Posterior vena cava (tissue), 2 donors: ENCODE measurements at places on chromosomes 4 and X. TPM values are rescaled to one million over a fixed set of nuclear protein-coding genes. Genes with fewer than 3 reads are reported as not detected.

DNA sequence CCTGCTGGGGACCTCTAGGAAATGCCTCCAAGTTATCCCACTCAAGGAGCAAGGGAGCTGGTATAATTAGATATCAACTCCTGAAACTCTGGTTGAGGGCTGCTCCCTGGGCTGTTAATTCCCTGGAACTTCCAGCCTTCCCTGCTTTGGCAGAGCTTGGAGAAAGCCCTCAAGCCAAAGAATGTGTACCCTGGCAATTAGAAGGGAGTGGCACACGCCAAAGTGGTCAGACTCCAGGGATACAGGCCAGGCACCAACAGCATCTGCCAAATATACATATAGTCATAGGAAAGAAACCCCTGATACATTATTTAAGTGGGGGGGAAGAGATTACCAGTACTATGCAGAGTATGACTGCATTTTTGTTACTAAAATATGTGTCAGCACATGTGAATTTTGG, 616.8 kb downstream of the BCOR start:
- DNase-seq: no peak

- no peak for DNase-seq
These were observed 12.8 kb downstream of the APLN start for GRCh38 chrX:129641941-129642340.

DNA sequence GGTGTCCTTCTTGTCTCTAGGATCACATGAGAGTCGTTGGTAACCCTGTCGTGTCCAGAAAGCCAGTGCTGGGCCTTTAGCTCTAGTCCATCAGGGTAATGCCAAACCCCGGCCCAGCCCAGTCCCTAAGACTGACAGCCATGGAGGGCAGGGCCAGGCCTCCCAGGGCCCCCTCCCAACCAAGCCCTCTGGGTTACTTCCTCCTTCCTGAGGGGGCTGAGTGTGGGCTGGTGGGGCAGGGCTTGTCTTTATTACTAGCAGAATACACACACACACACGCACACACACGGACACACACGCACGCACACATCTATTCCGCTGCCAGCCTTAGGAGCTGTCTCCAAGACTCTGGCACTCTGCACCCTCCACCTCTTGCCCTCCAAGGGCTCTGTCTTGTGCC, 35.6 kb upstream of the CDKN2AIP start:
- no peak for DNase-seq

DNA sequence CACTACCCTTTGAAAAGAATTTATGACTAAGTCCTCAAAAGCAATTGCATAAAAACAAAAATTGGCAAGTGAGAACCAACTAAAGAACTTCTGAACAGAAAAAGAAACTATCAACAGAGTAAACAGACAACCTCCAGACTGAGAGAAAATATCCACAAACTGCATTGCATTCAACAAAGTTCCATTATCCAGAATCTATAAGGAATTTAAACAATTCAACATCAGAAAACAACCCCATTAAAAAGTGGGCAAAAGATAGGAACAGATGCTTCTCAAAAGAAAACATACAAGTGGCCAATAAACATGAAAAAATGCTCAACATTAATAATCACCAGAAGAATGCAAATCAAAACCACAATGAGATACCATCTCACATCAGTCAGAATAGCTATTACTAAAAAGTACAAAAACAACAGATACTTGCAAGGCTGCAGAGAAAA, 130.2 kb downstream of the GASK1B start:
- DNase-seq: no peak

DNA sequence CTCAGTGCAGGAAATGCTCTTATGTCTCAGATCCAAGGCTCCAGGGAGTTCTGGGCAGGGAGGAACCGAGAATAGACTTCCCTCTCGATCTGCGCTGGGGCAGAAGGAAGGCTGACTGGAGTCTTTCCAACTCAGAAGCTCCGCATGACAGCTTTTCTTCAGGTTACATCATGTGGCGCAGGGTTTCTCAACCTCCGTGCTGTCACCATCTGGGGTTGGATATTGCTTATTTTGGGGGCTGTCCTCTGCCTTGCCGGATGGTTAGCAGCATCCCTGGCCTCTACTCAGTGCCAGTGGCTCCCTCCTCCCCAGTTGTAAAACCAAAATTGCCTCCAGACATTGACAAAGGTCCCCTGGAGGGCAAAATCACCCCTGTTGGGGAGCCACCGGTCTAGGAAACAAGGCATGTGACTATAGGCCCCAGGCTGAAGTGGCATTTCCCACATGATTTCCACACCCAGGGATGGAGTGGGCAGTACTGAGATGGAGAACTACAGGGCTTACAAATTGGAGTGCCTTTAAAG, 21.4 kb downstream of the REELD1 start:
- no peak for DNase-seq

DNA sequence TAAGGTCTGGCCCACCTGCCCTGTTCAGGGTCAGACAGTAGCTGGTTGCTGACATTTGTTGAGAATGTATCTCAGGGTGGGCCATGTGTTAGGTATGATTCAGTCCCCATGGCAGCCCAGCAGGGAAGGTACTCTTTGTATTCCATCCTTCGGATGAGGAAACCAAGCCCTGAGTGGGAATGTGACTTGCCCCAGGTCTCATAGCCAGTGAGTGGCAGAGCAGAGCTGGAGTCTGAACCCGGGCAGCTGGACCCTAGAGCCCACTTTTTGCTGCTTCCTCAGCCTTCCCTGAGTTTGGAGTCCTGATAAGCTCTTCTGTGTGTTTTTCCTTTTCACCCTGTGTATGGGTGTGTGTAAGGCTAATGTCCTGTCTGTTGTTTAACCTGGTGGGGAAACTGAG, 21.6 kb upstream of the UBA1 start:
- peak; percentile 13 for DNase-seq

DNA sequence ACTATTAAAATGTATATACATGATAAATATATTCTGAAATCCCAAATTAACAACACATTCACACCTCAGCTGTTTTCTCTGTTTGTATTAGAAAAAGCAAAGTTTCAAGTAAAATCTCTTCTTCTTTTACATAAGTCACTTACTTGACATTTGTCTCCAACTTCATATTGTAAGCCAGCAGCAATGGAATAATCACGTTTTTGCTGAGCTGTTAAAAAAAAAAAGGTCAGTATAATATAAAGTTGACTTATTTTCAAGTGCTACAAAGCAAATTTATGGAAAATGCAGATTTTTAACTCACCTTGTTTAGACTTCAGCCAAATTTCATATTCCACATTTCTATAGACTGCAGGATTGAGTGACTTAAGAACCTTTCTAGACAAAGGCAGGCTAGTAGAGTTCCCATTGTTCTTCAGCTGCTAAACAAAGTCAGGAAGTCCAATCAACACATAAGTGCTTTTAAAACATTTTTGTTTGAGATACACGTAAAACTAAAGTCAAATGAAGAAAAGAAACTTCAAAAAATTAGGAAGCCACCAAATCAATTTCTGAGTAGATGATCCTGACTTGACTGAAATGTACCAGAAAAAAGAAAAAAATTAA, 25.0 kb downstream of the OTUD4 start:
- no peak for DNase-seq

- DNase-seq: no peak
These were observed 16.9 kb downstream of the SPINK2 start for GRCh38 chr4:56804551-56804950.

DNA sequence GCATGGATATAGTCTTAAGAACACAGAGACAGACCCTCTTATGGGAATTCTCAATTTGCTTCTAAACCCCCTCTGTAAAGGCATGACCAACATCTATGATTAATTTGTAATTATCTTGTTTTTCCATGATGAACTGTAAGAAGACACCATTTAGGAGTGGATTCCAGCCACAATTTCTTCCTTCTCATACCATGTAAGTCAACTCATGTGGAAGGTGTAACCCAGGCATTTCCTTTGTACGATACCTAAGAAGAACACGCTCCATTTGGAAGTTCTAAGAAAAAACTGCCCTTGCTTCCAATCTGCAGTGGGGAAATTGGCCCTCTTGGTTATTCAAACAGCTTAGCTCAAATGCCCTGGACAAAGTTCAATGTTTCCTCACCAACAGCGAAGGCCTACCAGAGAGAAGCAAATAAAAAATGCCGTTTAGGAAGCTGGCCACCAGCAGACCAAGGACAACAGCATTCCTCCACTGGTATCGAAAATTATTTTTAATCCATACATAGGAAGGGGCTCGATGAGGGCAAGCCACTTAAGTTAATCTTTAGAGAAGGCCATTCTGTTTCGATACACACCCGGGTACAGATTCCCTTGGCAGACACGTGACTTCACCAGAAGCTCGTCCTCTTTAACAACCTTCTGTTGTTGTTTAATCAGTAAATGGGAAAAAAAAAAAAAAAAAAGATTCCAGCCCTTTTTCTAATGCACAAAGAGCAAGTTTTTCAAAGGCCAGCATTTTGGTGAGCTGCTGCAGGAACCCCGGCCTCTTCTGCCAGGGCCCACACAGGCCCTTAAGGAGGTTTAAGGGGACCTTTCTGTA, 2.6 kb downstream of the DHRSX start:
- no peak for DNase-seq

DNA sequence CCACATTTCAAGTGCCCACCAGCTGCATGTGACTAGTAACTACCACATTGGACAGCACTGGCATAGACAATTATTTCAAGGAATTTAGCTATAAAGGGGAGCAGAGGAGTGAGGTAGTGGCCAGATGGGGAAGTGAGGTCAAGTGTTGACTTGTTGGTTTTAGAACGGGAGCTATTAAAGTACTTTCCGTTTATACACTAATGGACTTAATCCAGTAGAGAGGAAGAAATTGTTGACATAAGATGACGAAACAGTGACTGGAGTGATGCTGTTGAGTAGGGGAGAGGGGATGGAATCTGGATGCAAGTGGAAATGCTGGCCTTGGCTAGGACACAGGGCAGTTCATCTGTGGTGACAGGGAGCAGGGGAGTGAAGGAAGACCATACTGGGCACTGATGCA, 154.4 kb downstream of the AMMECR1 start:
- DNase-seq: no peak

DNA sequence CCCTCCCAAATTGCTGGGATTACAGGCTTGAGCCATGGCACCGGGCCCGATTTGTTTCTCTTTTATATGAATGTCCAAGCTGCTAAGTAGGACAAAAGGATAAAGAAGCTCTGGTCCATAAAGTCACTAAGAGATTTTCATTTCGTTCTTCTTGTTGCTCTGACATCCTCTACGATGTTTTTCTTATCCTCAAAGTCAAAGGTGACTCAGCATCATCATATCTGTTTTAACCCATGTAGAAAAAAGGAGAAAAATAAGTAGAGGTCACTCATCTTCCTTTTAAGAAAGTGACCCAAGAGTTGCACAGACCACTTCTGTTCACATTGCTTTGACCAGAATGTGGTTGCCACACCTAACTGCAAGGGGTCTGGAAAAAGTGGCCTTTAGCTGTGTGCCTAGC, 29.3 kb upstream of the DYNLT3 start:
- no peak for DNase-seq

- DNase-seq: peak; percentile 54
These were observed 23.4 kb upstream of the PLCXD1 start for GRCh38 chrX:257681-258289.

DNA sequence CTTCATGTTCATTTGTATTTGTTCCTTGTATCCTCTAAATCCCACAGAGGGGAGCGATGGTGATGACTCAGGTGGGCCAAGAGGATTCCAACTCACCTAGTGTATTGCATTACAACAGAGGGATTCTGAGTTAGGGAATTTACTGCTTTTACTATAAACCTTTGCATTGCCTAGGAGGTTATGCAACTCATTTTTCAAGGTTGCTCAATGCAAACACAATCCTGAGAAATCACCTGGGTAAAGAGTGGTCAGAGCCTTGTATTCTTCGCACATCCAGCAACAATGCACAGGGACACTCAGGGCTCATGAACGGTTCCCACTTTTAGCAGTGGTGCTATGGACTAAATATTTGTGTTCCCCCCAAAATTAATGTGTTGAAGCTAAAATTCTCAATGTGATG, 28.6 kb upstream of the LSM6 start:
- no peak for DNase-seq

DNA sequence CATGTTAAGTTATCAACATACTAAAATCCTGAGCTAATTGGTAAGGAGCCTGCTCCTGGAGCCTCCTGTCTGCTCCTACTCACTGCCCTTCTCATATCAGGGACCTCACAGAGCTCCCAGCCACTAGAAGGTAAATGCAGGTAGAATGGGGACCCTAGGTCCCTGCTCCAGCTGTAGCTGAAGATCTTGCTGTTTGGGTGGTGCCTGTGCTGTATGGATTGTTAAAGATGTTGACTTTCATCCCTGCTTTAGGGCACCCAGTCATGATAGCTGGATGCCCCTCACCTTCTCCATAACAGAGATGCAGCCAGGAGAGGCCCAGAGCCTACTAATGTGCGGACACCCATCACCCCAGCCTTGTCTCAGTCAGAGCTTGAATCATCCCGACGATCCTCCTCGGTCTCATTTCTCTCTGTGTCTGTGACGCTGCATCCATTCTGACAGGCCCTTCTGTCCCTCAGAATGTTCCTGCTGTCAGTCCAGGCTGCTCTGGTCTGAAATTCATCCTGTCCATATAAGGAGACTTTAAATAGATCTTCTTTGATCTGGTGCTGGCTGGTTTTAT, 341.7 kb upstream of the GATB start:
- no peak for DNase-seq

DNA sequence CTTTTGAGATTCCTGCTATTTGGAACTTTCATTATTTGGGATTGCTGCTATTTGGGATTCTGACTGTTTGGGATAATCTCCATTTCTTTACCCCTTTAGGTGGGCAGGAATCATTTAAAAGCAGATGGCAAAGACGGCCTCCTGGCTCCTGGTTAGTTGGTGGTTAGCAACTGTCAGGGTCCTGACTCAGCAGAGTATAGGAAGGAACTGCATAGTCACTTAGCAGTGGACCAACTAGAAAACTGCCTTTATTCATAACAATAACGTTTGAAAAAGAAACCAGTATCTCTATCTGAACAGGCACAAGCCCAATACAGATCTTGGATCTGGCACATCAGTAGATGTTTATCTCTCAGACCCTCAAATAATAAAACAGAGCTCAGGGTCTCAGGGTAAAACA, 469.7 kb upstream of the FGF16 start:
- DNase-seq: no peak

Gene ARHGEF38
- total RNA-seq: not detected

Gene SCLT1
- total RNA-seq: 19.8 TPM

Gene PLCXD1
- 5.6 TPM for total RNA-seq

Gene GLRA2
- total RNA-seq: not detected

Gene AFM
- not detected for total RNA-seq

Gene PF4V1
- total RNA-seq: not detected

Gene SYAP1
- 31.3 TPM for total RNA-seq

Gene CCDC160
- 0.23 TPM for total RNA-seq

Gene MTMR8
- total RNA-seq: 4.9 TPM

Gene GPM6B
- total RNA-seq: 4.1 TPM

Gene LRAT
- 0.10 TPM for total RNA-seq

Gene DDIT4L
- 4.4 TPM for total RNA-seq
